C1 segment of cervical spinal cord (tissue), 14 donors: ENCODE measurements at places on chromosomes 13 and 19.

DNA sequence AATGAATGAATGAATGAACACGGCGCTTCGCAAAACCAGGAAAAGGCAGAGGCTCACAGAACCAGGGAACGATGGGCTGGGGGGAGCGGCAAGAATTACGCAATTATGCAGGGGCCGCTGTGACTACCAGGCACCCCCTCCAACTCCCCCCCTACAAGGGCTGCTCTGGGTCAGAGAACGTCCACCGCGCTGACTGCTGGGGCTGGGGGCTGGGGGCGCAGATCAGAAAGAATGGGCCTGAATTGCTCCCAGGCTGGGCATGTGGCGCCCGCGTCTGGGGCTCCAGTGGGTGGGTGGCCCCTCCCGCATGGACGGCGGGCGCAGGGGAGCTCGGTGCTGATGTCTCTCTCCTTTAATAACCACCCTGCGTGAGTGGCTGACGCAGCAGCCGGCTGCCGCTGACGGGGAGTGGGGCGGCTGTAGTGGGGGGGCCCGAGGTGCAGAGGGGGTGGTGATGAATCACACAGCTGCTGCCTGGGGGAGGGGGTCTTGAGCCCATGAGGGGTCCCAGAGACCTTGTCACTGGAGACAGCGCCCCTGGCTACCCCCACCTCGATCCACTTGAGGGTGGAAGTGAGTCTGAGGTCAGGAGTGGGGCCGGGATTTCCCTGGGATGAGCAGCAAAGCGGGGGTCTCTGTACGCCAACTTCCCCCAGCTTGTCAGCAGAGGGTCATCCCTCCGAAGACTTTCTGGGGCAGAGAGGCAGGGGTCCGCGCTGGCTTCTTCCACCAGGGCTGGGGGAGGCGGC is 1.5 kb upstream of the CIRBP start:
- DNase-seq = no peak

GRCh38 chr13:76470991-76471390 is 415.2 kb downstream of the KCTD12 start:
- DNase-seq = no peak

GRCh38 chr13:89066868-89067466 is 1395.8 kb downstream of the SLITRK5 start:
- DNase-seq = no peak

GRCh38 chr19:51944798-51945552 is 17.7 kb downstream of the ZNF613 start:
- DNase-seq = no peak

GRCh38 chr19:29671393-29672160 is 6.3 kb downstream of the PLEKHF1 start:
- no peak for DNase-seq

GRCh38 chr13:94169454-94170144 is 309.9 kb downstream of the DCT start:
- no peak for DNase-seq

GRCh38 chr13:40164133-40164532 is 502.3 kb downstream of the FOXO1 start:
- DNase-seq = no peak

- DNase-seq = no peak
Observed at GRCh38 chr13:30022796-30023195, 172.4 kb upstream of the UBL3 start.

- DNase-seq = no peak
Observed at GRCh38 chr13:97256343-97256783, 34.2 kb downstream of the MBNL2 start.

DNA sequence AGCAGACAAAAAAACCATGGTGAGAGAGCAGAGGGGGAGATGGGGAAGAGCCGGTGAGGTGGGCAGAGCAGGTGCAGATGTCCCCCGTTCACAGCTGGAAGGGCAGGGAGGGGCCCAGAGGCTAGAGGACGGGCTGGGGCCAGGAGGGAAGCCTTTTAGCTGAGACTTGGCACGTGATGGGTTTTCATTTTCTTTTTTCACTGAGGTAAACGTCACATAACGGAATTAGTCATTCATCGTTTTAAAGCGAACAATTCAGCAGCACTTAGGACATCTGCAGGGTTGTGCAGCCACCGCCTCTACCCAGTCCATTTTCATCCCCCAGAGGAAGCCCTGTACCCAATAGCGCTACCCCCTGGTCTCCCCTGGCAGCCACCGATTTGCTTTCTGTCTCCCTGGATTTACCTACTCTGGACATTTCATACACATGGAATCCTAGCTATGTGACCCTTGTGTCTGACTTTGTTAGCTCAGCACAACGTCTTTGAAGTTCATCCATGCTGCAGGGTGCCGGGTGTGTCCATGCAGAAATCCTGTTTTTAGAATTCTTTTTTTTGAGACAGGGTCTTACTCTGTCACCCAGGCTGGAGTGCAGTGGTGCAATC is 16.0 kb upstream of the EMC10 start:
- DNase-seq = no peak

DNA sequence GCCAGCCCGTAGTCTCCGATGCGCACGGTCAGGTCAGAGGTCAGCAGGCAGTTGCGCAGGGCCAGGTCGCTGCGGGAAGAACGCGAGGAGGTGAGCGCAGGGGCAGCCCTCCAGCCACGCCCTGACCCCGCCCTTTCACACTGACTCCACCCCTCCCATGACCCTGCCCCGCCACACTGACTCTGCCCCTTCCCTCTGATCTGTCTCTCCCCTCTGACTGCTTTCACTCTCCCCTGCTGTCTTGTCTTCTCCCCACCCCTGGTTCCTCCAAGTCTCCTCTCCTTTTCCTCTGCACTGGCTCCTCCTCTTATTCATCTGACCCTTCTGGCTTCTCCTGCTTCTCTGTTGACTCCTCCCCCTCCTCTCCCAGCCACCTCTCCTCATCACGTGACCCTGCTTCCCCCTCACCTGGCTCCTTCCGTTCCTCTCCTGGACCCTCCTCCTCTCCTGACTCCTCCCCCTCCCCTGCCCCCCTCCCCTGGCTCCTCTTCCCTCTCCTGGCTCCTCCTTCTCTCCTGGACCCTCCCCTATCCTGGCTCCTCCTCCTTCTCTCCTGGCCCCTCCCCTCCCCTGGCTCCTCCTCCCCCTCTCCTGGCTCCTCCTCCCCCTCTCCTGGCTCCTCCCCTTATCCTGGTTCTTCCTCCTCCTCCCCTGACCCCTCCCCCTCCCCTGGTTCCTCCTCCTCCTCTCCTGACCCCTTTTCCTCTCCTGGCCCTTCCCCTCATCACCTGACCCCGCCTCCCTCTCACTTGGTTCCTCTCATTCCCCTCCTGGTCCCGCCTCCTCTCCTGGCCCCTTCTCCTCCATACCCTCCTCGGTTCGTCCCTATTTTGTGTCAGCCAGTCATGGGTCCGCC is 9.9 kb downstream of the LMTK3 start:
- DNase-seq = no peak
